ENCODE measurements at places on chromosomes 3 and 15. TPM values are rescaled to one million over a fixed set of nuclear protein-coding genes. Genes with fewer than 3 reads are reported as not detected.

- H3K36me3 ChIP-seq = no peaks in the 10 kb centered on the region
- no peak overlapping the region for H3K27ac ChIP-seq
- H3K4me1 ChIP-seq = no peaks in the 10 kb centered on the region
- no peak for DNase-seq
- H3K27me3 ChIP-seq = no peaks in the 10 kb centered on the region
These were observed 206.3 kb upstream of the PRICKLE2 start for GRCh38 chr3:64431526-64432091.

The MCTP2 gene
- total RNA-seq = 21.1 TPM

DNA sequence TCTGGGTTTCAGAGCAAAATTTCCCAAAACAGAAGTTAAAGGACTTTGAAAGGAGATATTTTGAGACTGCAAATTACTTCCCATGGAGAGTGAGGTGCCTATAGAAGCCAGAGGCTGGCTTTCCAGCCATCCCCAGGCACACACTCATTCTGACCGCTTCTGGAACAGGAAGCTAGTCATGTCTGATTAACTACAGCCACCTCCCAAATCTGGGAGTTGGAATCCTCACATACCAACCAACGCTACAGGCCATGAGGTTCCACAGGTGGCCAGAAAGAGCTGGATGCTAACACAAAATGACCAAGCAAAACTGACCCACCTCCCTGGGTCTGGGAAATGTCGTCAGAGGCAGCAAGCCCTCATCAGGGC is 87.2 kb downstream of the SNRK start:
- no peaks in the 10 kb centered on the region for H3K27me3 ChIP-seq
- no peaks in the 10 kb centered on the region for H3K4me1 ChIP-seq
- H3K4me3 ChIP-seq = no peak overlapping the region
- no peak overlapping the region for H3K27ac ChIP-seq
- H3K36me3 ChIP-seq = no peaks in the 10 kb centered on the region
- no peak for DNase-seq

GRCh38 chr3:94043285-94043684 is 14.9 kb upstream of the STX19 start:
- no peak overlapping the region for H3K27ac ChIP-seq
- no peak overlapping the region for H3K4me3 ChIP-seq
- no peaks in the 10 kb centered on the region for H3K4me1 ChIP-seq
- H3K36me3 ChIP-seq = peaks cover 15% of the 10 kb centered on the region

DNA sequence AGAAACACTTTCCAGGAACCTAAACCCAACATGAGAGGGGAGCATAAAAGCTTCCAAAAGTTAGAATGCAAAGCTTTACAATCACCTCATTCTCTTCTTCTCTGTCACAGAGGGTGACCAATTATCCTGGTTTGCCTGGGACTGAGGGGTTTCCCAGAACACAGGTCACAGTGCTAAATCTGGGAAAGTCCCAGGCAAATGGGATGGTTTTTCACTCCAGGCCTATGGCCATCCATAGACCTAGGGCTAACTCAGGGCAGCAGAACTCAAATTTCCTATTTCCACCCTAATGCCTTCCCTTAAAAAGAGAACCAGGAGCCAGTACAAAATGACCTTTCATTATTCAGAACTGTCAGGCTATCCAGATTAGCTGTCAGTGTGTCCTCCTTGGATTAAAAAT is 77.0 kb downstream of the TM4SF4 start:
- H3K4me3 ChIP-seq = no peak overlapping the region
- DNase-seq = no peak
- H3K36me3 ChIP-seq = no peaks in the 10 kb centered on the region
- no peaks in the 10 kb centered on the region for H3K27me3 ChIP-seq
